ENCODE measurements at places on chromosomes 16 and 17.

DNA sequence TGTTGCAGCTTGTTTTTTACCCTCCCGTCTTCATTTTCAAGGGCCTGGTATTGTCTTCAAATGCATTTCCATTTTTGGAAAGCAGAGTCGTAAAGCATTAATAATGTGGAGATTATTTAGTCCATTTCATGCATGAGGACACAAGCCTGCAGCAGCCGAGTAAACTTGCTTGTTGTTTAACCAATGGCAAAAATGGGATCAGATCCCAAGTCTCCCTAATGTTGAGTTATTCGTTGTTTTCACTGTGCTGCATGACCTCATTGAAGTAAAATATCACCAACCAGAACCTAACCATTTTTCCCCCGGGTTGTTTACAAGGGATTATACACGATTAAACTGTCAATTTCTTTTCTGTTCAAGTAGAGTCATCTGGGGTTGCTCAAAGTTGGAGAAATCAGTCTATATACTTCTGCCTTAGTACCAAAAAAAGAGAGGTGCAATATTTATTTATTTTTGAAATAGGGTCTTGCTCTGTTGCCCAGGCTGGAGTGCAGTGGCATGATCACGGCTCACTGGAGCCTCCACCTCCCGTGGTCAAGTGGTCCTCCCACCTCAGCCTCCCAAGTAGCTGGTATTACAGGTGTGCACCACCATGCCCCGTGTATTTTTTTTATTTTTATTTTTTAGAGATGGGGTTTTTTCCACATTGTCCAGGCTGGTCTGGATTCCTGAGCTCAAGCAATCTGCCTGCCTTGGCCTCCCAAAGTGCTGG is 12.4 kb downstream of the AMZ2 start:
- no peak for DNase-seq

GRCh38 chr16:10182222-10183053 is at the start of gene GRIN2A:
Gene GRIN2A, minus strand, starts transcription at chr16:10182428. Its CDS starts 2,017 bp downstream, at chr16:10180411.
- DNase-seq: no peak

DNA sequence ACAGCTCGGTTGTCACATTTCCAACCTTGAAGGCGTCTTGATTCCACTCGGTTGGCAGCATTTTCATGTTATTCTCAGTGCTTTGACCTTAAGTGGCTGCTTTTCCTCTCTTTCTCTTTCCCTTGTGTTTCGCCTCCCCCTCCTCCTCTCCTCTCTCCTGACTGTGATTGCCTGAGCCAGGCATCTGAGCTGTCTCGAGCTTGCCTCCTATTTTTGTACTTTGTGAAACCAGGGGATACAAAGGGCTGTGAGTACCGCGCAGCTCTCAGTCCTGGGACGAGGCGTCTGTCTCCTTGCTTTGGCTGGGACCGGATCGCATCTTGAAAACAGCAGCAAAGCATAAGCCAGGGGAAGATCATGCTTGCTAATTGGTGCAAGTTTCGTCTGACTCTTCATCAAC is 48.8 kb upstream of the SDK2 start:
- no peak for DNase-seq

DNA sequence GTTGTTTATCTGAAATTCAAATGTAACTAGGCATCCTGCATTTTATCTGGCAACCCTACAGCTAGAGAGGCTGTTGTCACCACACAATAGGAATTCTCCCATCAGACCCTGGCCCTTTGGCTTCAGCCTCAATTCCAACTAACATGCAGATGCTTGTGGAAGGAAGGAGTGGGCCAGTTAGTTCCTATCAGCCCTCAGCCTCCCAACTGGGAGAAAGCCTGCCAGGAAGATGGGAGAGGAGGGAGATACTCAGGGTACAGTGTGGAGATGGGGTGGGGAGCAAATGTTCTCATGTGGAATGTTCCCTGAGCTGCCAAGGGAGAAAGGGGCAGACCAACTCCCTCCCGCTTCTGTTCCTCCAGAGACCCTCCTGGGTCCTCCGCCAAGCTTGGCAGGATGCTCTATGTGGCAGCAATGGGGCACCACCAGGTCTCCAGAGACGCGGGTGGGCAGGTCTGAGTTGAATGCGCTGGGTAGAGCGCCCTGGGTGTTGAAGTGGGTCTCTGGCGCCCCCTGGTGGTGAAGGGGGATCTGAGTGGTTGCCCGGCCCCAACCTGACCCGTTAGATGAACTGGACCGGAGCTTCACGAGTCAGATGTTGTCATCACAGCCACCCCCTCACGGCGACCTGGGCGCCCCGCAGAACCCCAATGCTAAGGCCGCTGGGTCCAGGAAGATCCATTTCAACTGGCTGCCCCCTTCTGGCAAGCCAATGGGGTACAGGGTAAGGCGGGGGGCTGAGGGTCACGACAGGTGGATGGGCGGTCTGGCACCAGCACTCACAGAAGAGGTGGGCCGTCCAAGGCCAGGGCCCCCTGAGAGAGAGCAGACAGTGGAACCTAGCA is 15.2 kb downstream of the GALK1 start:
- peak; percentile 75 for DNase-seq

GRCh38 chr17:66655861-66656260 is 179.1 kb upstream of the CACNG5 start:
- no peak for DNase-seq

GRCh38 chr16:65285128-65286048 is 163.5 kb upstream of the CDH11 start:
- DNase-seq: no peak

- DNase-seq: no peak
Measured at GRCh38 chr17:81317961-81318605, 23.0 kb upstream of the SLC38A10 start.

DNA sequence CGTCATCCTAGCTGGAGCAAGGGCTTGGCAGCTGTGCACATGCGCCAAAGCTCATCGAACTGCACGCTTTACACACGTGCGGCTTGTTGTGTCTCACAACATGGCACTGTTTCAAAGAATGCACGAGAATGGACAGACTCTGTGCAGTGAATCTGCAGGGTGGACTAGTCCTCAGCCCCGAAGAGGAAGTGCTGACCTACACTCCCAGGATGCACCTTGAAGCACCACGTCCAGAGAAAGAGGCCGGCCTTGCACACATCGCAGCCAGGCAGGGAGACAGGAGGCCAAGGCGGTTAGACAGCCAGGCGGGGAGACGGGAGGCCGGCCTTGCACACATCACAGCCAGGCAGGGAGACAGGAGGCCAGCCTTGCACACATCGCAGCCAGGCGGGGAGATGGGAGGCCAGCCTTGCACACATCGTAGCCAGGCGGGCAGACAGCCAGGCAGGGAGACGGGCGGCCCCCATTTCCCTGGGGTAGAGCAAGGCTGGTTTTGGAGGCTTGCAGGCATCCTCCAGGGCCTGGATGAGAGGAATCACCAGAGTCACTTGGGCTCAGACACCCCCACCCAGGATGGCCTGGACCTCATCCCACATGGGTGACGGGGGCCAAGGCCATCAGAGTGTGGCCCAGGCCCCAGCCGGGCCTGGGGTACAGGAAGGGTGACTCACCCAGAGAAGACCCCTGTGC is 9.0 kb upstream of the CACNA1H start:
- no peak for DNase-seq

DNA sequence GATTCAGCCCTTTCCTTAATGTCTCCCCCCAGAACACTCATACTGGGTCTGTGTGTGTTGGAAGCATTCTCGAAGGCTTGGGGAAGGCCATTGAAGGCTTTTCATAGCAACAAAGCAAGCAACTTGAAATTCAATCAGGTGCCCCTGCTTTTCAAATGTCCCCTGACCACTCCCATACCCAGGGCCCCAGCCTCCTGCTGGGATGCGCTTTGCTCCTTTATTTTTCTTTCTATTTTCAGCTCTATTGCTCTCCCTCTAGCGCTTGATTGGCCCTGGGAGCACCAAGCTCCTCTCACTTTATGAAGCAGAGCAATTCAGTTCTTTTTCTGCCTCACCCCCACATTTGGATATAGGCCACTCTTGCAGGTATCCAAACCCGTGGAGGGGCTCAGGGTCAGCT is 92.0 kb downstream of the WSCD1 start:
- DNase-seq: no peak

DNA sequence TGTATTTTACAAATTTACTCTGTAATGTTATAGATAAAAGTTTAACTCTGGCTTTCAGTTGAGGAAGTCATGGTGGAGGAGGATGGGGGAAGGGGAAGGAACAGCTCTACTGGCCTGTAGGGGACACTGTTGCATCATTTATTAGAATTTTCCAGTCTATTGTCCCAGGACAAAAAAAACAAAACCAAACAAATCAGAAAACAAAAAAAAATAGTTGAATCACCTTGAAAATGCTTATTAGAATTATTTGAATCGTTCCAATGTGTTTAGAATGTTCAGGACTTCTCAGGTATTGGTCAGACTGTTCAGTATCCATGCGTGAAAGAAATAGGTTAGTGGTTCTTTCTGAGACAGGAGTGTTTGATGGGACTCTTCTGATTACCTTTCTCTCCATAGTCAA is 242.0 kb downstream of the FTO start:
- DNase-seq: no peak

GRCh38 chr16:20826039-20826566 is 19.8 kb downstream of the REXO5 start:
- DNase-seq: no peak

DNA sequence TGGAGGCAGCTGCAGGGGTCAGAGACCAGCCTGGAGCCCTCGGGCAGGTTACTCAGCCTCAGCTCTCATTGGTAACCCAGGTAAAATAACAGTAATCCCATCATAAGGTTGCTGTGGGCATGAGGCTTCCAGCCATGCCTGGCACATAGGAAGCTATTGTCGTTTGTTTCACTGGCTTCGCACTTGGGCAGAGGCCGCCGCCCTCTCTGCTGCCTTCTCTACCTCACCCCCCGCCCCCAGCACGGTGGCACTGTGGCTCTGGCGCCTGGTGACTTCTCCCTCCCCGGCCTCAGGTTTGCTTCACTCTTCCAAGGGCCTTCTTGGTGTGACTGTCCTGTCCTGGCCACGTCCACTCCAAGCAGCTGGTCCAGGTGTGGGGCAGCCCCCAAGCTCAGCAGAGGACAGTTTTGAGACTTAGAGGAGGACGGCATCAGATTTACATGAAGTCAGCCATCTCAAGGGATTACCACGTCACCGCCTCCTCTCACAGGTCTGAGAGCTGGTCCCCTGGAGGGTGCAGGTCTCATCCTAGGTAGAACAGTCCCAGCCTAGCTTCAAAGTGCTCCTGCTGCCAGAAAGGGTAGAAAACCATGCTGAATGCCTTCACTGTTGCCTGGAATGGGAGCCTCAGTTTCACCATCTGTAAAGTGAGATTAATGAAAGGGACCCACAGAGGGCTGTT is 34.8 kb downstream of the SREBF1 start:
- DNase-seq: no peak

DNA sequence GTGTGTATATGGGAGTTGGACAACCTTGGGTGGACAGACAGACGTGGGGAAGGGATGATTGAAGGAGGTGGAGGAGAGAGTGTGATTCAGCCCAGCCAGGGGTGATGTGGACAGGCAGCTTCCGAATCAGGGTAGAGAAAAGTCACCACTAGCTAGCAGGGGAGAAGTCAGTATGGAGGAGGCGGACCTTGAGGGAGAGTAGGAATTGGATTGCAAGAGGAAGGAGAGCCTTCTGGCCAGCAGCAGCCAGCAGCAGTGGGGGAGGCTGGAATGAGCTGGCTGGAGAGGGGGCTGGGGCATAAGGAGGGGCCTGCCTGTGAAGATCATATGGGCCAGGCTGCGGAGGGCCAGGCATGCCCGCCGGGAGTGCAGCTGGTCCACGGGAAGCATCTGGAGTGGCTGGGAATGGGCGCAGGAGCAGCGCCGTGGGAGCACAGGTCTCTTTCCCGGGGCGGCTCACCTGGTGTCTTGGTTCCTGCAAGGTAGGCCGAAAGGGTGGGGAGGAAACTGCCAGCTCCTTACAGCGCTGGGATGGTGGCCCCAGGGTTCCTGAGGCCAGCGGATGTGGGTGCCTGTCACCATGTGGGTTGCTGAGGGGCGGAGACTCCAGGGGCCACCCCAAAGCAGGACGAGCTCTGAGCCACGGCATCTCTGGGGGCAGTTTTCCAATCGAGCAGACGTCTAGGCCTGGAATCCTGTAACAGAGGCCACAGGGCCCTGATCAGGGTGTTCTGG is 235.3 kb downstream of the SEC14L1 start:
- DNase-seq: no peak

DNA sequence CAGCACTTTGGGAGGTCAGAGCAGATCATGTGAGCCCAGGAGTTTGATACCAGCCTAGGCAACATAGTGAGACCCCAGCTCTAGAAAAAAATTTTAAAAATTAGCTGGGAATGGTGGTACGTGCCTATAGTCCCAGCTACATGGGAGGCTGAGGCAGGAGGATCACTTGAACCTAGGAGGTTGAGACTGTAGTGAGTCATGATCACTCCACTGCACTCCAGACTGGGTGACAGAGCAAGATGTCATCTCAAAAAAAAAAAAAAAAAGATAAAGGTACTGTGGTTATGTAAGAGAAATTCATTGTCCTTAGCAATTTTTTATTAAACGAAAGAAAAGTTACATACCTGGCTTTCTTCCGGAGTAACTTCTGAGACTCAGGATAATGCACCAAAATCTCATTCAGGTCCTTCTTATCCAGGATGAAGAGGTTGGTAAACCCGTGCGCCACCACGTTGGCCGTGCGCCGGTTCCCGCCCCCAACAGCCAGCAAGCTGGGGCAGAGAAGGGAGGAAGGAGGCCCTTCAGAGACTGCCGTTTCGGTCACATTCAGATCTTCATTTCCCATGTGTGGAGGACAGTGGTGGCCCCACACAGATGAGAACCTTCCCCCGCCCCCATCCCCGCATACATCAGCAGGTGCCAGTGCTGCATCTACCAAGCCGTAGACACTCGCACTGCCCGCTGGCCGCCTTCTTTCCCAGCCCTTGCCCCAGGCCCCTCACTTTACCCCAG is 73.7 kb downstream of the CNGB1 start:
- DNase-seq: no peak

- no peak for DNase-seq
Measured at GRCh38 chr16:57348327-57348726, 10.3 kb upstream of the CCL22 start.

- DNase-seq: peak; percentile 62
Measured at GRCh38 chr17:38719943-38720641, 10.0 kb upstream of the CISD3 start.

DNA sequence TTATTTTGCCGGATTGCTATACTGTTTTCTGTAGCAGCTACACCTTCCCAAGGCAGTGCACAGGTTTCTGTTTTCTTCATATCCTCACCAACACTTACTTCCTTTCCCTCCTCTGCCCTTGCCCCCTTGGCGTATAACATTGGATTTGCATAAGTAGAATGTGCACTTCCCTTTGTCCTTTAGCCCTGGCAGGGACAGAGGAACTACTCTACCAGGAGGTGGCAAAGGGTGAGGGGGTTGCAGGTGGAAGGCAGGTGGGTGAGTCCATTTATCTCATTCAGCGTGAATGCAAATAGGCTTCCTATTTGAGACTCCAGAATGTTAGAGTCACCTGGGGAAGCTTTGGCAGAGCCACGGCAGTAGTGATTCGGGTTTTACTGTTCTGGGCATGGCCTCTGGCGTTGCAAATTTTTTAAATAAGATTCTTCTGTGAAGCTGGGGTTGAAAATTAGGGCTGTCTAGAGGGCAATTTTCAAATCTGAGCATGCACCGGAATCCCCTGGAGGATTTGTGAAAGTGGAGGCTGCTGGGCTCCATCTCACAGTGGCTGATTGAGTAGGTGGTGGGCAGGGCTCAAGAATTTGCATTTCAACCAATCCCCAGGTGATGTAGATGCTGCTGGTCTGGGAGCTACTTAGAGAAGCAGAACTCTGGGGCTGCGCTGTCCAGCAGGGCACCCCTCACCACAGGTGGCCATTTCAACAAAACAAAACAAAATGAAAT is 84.7 kb downstream of the PLCG2 start:
- no peak for DNase-seq

All from T47D (cell line).